Ammon's horn (tissue), 1 donor: ENCODE measurements at places on chromosomes 11 and 22.

DNA sequence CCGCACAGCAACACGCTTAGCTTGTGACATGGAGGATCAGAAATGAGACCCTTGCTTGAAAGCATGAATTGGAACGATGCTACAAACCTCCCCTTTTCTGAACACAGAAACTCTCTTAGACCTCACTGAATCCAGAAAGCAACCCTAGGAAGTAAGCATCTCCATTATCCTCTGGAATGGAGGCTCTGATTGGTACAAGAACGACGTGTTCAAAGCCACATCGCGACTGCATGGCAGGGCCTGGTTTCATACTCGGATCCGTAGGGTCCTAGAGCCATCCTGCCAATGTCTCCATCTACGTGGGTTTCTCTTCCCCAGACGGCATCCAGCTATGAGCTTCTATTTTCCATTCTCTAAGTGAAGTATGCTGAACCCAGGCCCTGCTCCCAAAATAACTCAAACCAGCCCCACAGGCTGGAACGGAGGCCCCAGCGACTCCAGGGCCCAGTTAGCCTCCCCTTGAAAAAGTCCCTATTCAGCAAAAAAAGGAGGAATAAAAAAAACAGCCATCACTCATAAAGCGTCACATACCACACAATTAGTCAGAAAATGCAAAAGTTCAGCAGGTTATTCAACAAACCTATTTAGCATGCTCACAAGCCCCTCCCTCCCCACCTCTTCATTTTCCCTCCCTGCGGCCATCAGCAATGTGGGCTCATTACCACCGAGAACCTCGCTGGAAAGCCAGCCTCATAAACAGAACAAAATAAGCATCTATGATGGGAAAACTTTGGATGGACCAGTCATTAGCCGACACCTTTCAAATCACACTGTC, 7.1 kb upstream of the MN1 start:
- no peak for DNase-seq

GRCh38 chr11:7775689-7776088, 21.1 kb downstream of the OR5P2 start:
- no peak for DNase-seq

- no peak for DNase-seq
Observed at GRCh38 chr11:15038963-15039362, 34.4 kb upstream of the CALCB start.

DNA sequence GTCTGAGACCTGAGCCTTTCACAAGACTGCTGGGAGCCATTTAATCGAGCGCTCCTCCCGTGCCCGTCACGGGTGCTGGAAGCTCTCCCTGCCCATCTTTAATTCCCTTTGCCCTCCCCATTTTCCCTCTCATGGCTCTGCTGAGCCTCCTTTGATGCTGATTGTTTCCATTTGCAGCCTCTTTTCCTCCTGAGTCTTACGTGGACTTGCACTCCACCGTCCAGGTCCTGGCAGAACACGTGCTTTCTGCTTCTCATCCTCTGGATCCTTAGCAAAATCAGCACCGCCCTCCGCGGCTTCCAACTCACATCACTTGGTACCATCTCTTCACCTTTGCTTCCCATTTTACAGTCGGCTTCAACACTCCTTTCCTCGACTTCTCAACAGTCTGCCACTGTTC, 7.3 kb downstream of the IFT27 start:
- DNase-seq = no peak

GRCh38 chr11:66639066-66639813, 737 bp downstream of the RBM4 start:
- DNase-seq = peak; percentile 34
